ENCODE measurements at places on chromosomes 7 and 10.
A peak's percentile ranks its signal among the peaks of the same experiment; 100 is the strongest.

GRCh38 chr10:60733517-60733822, 44.8 kb upstream of the CDK1 start:
- no peak for DNase-seq
- H3K4me3 ChIP-seq = peak overlapping the region; percentile 39
- no peaks in the 10 kb centered on the region for H3K36me3 ChIP-seq
- peaks cover 48% of the 10 kb centered on the region for H3K27me3 ChIP-seq
- peaks cover 14% of the 10 kb centered on the region for H3K4me1 ChIP-seq
- no peak overlapping the region for H3K27ac ChIP-seq

- no peak for DNase-seq
- H3K27ac ChIP-seq = no peak overlapping the region
- H3K36me3 ChIP-seq = no peaks in the 10 kb centered on the region
- no peaks in the 10 kb centered on the region for H3K27me3 ChIP-seq
- H3K4me3 ChIP-seq = no peak overlapping the region
- H3K4me1 ChIP-seq = no peaks in the 10 kb centered on the region
Measured at GRCh38 chr10:59675812-59676211, 33.8 kb downstream of the SLC16A9 start.

GRCh38 chr10:85922356-85923129, 444.1 kb downstream of the GRID1 start:
- H3K27me3 ChIP-seq = no peaks in the 10 kb centered on the region
- no peak overlapping the region for H3K27ac ChIP-seq
- H3K4me1 ChIP-seq = no peaks in the 10 kb centered on the region

- no peaks in the 10 kb centered on the region for H3K4me1 ChIP-seq
- H3K27me3 ChIP-seq = no peaks in the 10 kb centered on the region
- H3K4me3 ChIP-seq = no peak overlapping the region
- no peak for DNase-seq
Measured at GRCh38 chr7:36749282-36749960, 25.1 kb upstream of the AOAH start.

DNA sequence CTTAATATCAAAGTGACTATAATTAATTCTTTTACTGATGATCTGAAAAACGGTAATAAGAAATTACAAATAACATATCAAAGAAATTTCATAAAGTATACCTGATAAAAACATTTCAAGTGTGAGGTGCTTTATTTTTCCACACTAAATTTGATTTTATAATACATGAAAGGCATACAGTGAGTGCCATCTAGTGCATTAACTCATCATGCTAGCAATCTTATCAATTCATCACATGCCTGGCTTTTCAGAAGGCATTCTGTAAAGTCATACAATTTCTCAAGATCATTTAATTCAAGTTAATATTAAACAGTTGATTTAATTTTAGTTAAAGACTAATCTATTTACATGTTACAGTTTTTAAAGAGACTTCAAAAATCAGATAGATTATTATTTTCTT, 1020.9 kb downstream of the GATA3 start:
- H3K27me3 ChIP-seq = no peaks in the 10 kb centered on the region
- H3K36me3 ChIP-seq = no peaks in the 10 kb centered on the region
- H3K27ac ChIP-seq = no peak overlapping the region
- no peak overlapping the region for H3K4me3 ChIP-seq
- DNase-seq = no peak

All from heart right ventricle (tissue), 16 donors.